ENCODE measurements at places on chromosomes 13 and 19.

DNA sequence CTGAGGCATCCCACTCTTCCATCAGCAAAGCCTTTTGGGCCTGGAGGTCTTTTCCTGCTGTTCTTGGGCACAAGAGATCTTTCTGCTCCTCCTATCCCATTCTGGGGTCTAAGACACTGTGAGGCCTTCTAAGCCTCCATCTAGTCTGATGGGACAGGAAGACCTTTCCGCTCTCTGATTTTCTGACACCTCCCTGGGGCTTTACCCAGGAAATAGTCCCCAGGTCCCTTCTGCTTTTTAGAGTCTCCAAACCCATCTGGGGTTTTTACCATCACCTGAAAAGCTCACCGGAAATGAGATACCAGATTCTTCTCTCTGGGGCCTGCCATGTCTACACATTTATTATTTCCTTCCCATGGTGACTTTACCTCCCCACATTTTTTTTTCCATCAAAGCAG, 21.1 kb downstream of the CLEC17A start:
- DNase-seq = no peak

GRCh38 chr19:10921910-10922637, 6.4 kb downstream of the YIPF2 start:
- DNase-seq = no peak

DNA sequence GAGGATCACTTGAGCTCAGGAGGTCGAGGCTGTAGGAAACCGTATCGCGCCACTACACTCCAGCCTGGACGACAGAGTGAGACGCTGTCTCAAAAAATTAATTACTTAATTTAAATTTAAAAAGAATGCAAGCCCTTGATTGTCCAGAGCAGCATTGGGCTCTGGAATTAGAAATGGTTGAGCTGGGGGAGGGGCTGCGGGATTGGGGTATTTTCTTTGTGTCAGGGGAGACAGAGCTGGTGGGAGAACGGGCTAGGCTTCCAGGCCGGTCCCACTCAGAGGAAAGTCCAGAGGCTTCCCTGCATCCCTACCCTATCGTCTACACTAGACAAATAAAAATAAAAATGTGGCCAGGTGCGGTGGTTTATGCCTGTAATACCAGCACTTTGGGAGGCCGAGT, 2.2 kb upstream of the RAB3A start:
- no peak for DNase-seq

- DNase-seq = peak; percentile 73
These were observed 5.8 kb upstream of the TPM4 start for GRCh38 chr19:16070366-16070990.

DNA sequence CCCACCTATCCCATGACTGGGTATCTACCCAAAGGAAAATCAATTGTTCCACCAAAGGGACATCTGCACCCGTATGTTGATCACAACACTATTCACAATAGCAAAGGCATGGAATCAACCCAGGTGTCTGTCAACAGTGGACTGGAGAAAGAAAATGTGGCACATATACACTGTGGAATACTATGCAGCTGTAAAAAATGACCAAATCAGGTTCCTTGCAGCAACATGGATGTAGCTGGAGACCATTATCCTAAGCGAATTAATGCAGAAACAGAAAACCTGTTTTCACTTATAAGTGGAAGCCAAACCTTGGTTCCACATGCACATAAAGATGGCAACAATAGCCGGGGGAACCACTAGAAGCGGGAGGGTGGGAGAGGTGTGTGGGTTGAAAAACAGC, 228.6 kb downstream of the UQCRFS1 start:
- DNase-seq = no peak

DNA sequence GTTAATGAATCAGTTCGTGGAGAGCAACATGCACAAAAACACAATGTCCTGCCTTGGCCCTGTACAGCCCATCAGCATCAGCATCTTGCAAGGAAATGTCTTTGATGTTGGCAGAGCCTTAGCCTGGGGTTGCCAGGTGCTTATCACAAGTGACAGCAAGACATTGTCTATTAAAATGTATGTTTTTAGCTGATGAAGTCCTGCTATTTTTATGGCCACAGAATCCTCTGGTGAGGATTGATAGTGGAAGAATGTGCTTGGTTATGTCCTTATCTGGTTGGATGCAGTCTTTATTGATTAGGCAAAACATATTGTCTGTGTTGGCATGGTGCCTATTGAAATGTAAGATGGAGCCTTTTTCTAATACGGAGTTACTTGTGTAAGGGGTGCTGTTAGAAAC, 1427.0 kb upstream of the MIR17HG start:
- DNase-seq = no peak

- DNase-seq = no peak
These were observed 6.8 kb upstream of the ZNF765 start for GRCh38 chr19:53388168-53388567.

DNA sequence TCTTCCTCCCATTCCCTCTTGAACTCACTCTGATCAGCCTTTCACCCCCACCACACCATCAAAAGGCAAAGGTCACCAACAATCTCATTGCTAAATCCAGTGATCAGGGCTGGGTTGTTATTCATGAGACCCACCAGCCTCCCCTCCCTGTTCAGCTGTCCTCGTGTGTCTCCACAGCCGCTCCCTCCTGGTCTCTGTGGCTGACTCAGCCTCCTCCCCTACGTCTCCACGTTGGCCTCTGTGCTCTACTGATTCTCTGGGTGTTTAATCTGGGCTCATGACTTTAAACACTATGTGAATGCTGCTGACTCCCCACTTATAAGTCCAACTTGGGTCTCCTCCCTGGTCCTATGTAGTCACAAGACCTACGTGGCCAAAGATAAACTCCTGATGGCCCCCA, 38.9 kb downstream of the PARP4 start:
- no peak for DNase-seq

DNA sequence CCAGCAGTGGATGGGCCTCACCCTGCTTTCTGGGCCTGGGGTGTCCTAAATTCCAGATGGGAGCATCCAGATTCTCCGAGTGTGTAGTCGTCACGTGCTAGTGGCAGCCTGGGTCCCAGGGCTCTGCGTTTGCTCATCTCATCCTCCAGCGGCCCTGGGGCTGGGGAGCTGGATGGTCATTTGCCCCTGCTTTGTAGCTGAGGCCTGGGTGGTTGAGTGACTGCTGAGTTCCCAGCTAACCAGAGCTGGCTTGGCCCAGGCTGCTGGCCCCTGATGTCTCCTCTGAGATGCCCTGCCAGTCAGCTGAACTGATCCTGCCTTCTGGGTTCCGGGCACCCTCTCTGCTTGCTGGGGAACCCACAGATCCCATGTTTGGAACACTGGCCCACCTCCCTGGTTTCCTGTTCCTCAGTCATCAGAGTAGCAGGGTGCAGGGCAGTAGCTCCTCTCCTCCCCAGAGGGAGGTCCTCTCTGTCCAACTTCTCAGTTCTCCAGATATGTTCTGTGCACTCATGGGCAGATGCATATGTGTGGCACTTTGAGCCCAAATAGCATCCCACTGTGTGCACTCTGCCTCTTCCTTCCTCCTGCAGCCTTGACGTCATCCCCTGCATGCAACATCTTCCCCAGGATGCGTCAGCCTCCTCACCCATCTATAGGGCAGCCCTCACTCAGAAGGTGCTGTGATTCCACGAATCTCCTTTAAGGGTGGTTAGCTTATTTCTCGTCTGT, 22.4 kb upstream of the CRTC1 start:
- no peak for DNase-seq

DNA sequence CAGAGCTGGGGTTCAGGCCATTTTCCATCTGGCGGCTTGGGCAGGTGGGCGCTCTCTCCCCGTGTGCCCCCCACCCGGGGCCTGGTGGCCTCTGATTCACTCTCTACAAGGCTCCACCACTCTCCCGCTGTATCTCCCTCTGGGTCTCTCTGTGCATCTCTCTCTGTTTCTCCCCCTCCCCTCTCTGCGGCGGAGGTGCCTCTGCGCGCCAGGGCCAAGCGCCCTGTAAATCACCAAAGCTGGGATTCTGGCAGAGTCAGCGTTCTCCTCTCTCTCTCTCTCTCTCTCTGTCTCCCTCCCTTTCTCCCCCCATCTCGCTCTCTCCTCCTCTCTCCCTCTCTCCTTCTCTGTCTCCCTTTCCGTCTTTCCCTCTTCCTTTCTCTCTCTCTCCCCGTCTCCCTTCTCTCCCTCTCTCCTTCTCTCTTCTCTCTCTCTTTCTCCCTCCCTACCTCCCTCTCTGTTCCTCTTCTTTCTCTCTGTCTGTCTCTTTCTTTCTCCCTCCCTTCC, 3.9 kb downstream of the NFIC start:
- peak; percentile 76 for DNase-seq
